ENCODE measurements at places on chromosomes 5 and 9. TPM values are rescaled to one million over a fixed set of nuclear protein-coding genes. Genes with fewer than 3 reads are reported as not detected.

The MCC gene
- 41.9 TPM for total RNA-seq

The PDE4D gene
- total RNA-seq: 55.9 TPM

The FYB1 gene
- total RNA-seq: 31.3 TPM

The PCDHAC2 gene
- 2.4 TPM for total RNA-seq

The CDKN2A gene
- 1.5 TPM for total RNA-seq

The C9orf50 gene
- 2.2 TPM for total RNA-seq

GRCh38 chr9:36855448-36856315, 178.4 kb downstream of the PAX5 start:
- no peak for DNase-seq

- DNase-seq: no peak
Measured at GRCh38 chr9:38707885-38708637, 11.9 kb downstream of the FAM240B start.

DNA sequence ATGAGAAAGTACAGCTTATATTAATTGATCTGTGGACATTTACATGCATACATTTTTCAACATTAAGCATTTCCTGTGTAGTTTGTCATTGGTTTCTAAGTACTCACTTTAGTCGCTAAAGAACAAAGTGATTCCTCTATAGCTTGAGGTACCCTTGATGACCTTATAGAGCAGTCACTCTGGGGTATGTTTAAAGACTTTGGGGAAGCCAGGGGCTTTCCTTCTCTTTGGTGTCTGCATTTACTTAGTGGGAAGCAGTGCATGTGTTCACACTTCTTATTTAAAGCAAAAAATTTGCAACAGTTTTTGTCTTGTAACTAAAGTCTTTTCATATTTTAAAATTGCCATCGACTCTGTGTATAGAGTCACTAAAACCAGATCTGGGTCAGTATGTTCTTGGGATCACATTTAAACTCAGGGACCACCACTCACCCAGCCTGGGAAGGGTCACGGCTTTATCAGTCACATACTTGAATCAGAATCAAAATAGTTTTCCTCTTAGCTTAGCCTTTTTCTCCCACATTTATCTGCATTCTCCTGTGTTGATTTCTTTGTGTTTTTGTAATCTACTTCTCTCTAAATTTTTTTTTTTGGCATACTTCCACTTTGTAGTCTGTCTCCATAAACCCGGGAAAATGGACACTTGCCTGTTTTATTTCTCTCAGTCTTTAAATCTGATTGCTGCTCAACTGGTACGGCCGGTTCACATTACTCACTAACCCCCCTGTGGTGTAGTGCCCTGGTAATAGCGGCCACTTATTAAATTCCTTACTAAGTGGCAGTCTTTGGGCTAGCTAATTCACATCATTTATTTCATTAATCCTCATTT, 143.9 kb upstream of the FBN2 start:
- DNase-seq: no peak

- no peak for DNase-seq
Measured at GRCh38 chr9:98380065-98380681, 124.7 kb upstream of the TBC1D2 start.

- no peak for DNase-seq
Measured at GRCh38 chr9:14888875-14889274, 21.4 kb downstream of the FREM1 start.

DNA sequence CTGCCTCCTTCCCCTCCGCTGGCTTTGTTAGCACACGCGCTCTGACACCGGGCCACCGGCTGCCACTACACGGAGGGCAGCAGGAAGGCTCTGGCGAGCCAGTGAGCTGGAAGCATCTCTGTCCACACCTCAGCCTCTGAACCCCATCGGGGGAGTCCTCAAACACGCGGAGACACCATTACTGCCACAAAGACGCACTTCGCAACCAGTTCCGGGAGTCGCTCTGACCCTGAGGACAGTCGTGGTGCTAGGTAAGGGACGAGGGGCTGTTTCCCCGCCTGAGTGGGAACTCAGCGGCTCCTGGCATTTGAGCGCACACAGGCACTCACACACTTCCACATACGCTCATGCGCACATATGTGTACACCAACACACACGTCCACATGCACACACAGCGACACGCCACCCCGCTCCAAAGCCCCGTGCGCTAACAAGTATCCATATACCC, 160.0 kb downstream of the C9orf152 start:
- no peak for DNase-seq

GRCh38 chr5:95727764-95728191, 3.4 kb upstream of the RHOBTB3 start:
- DNase-seq: no peak

All from sciatic nerve (tissue), 2 donors.